ENCODE measurements at places on chromosomes 11 and 22.

- H3K36me3 ChIP-seq: peaks cover 65% of the 10 kb centered on the region
- DNase-seq: no peak
- H3K27me3 ChIP-seq: no peaks in the 10 kb centered on the region
- H3K27ac ChIP-seq: peak overlapping the region; percentile 99
- peak overlapping the region; percentile 98 for H3K4me3 ChIP-seq
Measured at GRCh38 chr11:61793829-61794204, 1.1 kb downstream of the FEN1 start.

DNA sequence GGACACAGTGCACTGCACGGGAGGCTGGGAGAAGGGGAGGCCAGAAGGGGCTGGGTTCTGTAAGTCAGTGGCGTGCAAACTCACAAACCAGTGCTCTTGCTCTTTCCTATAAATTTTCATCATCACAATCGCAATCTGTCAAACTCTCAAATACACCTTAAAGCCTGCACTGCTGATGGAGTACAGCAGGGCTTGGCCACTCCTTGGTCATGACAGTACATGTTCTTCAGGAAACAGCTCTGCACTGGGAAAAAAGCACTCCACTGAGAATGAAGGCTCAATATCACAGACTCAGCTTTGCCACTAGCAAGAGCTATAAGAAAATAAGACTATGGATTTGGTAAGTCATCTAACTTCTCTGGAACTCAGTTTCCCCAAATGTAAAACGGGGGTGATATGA is 111.0 kb downstream of the RBFOX2 start:
- DNase-seq: no peak
- no peaks in the 10 kb centered on the region for H3K36me3 ChIP-seq
- peaks cover 23% of the 10 kb centered on the region for H3K4me1 ChIP-seq
- H3K27me3 ChIP-seq: no peaks in the 10 kb centered on the region

GRCh38 chr11:121485216-121485615 is 32.4 kb upstream of the SORL1-AS1 start:
- H3K27ac ChIP-seq: no peak overlapping the region
- no peaks in the 10 kb centered on the region for H3K27me3 ChIP-seq
- peaks cover 50% of the 10 kb centered on the region for H3K36me3 ChIP-seq

GRCh38 chr11:85620256-85620655 is 6.9 kb downstream of the DLG2 start:
- no peak for DNase-seq
- no peak overlapping the region for H3K27ac ChIP-seq
- H3K4me3 ChIP-seq: no peak overlapping the region
- peaks cover 18% of the 10 kb centered on the region for H3K4me1 ChIP-seq
- H3K27me3 ChIP-seq: peaks cover 2% of the 10 kb centered on the region

- DNase-seq: no peak
- no peak overlapping the region for H3K4me3 ChIP-seq
- H3K27ac ChIP-seq: no peak overlapping the region
- H3K36me3 ChIP-seq: no peaks in the 10 kb centered on the region
Measured at GRCh38 chr11:4184163-4184916, 89.7 kb downstream of the RRM1 start.

DNA sequence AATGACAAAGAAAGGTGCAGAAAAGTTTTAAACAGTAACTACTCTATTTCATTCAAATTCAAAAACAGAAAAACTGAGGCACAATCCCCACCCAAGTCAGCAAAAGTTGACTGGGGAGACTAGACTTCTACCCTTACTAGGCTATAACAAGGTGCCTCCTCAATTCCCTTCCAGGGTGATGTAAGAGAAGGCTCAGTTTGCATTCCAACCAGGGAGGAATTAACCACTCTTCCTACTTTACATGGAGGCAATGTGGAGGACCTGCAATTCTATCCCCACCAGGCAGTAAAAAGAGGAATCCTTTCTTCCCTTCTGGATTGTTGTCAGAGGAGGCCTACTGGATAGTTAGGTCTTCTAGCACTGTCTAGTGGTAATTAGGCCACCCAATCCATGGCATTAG is 26.1 kb downstream of the TYR start:
- H3K27me3 ChIP-seq: no peaks in the 10 kb centered on the region
- no peaks in the 10 kb centered on the region for H3K36me3 ChIP-seq
- no peaks in the 10 kb centered on the region for H3K4me1 ChIP-seq
- no peak overlapping the region for H3K27ac ChIP-seq
- no peak overlapping the region for H3K4me3 ChIP-seq

- H3K4me1 ChIP-seq: peaks cover 9% of the 10 kb centered on the region
- no peak for DNase-seq
- no peak overlapping the region for H3K4me3 ChIP-seq
- H3K36me3 ChIP-seq: no peaks in the 10 kb centered on the region
Measured at GRCh38 chr22:50008151-50009040, 4.2 kb downstream of the IL17REL start.

- no peak overlapping the region for H3K4me3 ChIP-seq
- no peaks in the 10 kb centered on the region for H3K27me3 ChIP-seq
- H3K4me1 ChIP-seq: no peaks in the 10 kb centered on the region
- DNase-seq: no peak
- H3K27ac ChIP-seq: no peak overlapping the region
- no peaks in the 10 kb centered on the region for H3K36me3 ChIP-seq
Measured at GRCh38 chr22:20194681-20195593, 44.1 kb upstream of the CCDC188 start.

GRCh38 chr11:127627629-127628457 is 627.3 kb upstream of the KIRREL3 start:
- DNase-seq: no peak
- H3K4me3 ChIP-seq: no peak overlapping the region
- H3K4me1 ChIP-seq: no peaks in the 10 kb centered on the region
- H3K27ac ChIP-seq: no peak overlapping the region
- no peaks in the 10 kb centered on the region for H3K36me3 ChIP-seq

- no peak overlapping the region for H3K27ac ChIP-seq
- H3K4me3 ChIP-seq: no peak overlapping the region
- peaks cover 46% of the 10 kb centered on the region for H3K27me3 ChIP-seq
- no peak for DNase-seq
- peaks cover 43% of the 10 kb centered on the region for H3K4me1 ChIP-seq
Measured at GRCh38 chr11:57643802-57644201, 5.9 kb downstream of the YPEL4 start.

- no peaks in the 10 kb centered on the region for H3K27me3 ChIP-seq
- H3K27ac ChIP-seq: no peak overlapping the region
- H3K36me3 ChIP-seq: peaks cover 8% of the 10 kb centered on the region
- H3K4me3 ChIP-seq: no peak overlapping the region
- no peaks in the 10 kb centered on the region for H3K4me1 ChIP-seq
- DNase-seq: no peak
Measured at GRCh38 chr22:47375621-47376321, 613.3 kb downstream of the TBC1D22A start.

DNA sequence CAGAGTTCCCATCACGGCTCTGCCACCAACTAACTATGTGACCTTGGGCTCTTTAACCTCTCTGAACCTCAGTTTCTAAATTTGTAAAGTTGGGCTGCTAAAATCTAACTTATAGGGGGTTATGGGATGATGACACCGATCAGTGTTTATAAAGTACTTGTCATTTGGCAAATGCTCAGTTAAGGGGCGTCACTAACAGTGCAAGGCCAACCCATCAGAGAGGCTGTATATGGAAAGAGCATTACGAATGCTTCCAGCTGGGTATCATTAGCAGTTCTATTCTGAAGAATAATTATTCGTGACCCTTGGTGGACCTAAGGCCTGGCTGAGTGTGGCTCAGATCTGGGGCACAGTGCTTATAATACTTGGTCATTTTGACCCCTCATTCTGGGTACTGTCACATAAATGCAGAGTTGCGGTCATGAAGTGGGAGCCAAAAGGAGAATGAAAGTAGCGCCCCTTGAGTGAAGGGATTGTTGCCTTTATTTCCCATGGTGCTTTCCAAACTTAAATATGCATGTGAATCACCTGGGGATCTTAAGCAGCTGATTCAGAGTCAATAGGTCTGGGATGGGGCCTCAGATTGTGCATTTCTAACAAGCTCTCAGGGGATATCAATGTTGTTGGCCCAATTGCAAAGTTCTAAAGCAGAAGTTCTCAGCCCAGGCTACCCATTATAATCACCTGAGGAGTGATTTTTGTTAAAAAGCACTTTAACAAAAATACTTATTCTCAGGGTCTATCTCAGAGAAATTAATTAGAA is 115.8 kb downstream of the CSNK2A3 start:
- no peak overlapping the region for H3K4me3 ChIP-seq
- no peaks in the 10 kb centered on the region for H3K27me3 ChIP-seq
- no peaks in the 10 kb centered on the region for H3K4me1 ChIP-seq
- H3K36me3 ChIP-seq: no peaks in the 10 kb centered on the region
- DNase-seq: no peak
- no peak overlapping the region for H3K27ac ChIP-seq

- DNase-seq: no peak
- no peaks in the 10 kb centered on the region for H3K27me3 ChIP-seq
Measured at GRCh38 chr22:23639661-23640060, 7.5 kb upstream of the DRICH1 start.

- DNase-seq: no peak
- H3K27me3 ChIP-seq: no peaks in the 10 kb centered on the region
- no peak overlapping the region for H3K4me3 ChIP-seq
- no peaks in the 10 kb centered on the region for H3K36me3 ChIP-seq
- H3K4me1 ChIP-seq: peaks cover under 1% of the 10 kb centered on the region
- no peak overlapping the region for H3K27ac ChIP-seq
Measured at GRCh38 chr11:86538223-86538548, 134.2 kb downstream of the ME3 start.

- no peak for DNase-seq
- H3K36me3 ChIP-seq: no peaks in the 10 kb centered on the region
- peaks cover 38% of the 10 kb centered on the region for H3K27me3 ChIP-seq
- no peak overlapping the region for H3K4me3 ChIP-seq
- H3K27ac ChIP-seq: no peak overlapping the region
- H3K4me1 ChIP-seq: peaks cover 5% of the 10 kb centered on the region
Measured at GRCh38 chr11:59216641-59217564, 4.2 kb upstream of the MPEG1 start.

DNA sequence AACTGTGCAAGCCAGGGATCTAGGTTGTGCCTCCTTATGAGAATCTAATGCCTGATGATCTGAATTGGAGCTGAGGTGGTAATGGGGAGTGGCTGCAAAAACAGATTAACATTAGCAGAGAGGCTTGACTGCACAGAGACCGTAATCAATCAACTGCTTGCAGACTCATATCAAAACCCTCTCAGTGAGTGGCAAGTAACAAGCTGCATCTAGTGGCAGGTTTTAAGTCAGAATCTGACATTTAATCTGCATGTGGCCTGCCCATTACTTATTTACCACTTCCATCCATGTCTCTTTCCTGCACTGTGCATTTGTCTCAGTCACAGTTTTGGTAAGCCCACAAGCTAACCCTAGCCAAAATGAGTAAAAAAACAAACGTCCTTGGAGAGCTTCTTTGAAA is 11.2 kb downstream of the C11orf58 start:
- no peaks in the 10 kb centered on the region for H3K27me3 ChIP-seq
- peaks cover 93% of the 10 kb centered on the region for H3K36me3 ChIP-seq
- peaks cover 30% of the 10 kb centered on the region for H3K4me1 ChIP-seq
- H3K4me3 ChIP-seq: no peak overlapping the region
- DNase-seq: no peak

- no peaks in the 10 kb centered on the region for H3K27me3 ChIP-seq
- no peaks in the 10 kb centered on the region for H3K36me3 ChIP-seq
- no peaks in the 10 kb centered on the region for H3K4me1 ChIP-seq
- no peak for DNase-seq
- no peak overlapping the region for H3K27ac ChIP-seq
- H3K4me3 ChIP-seq: no peak overlapping the region
Measured at GRCh38 chr11:40732132-40732531, 727.3 kb downstream of the LRRC4C start.

DNA sequence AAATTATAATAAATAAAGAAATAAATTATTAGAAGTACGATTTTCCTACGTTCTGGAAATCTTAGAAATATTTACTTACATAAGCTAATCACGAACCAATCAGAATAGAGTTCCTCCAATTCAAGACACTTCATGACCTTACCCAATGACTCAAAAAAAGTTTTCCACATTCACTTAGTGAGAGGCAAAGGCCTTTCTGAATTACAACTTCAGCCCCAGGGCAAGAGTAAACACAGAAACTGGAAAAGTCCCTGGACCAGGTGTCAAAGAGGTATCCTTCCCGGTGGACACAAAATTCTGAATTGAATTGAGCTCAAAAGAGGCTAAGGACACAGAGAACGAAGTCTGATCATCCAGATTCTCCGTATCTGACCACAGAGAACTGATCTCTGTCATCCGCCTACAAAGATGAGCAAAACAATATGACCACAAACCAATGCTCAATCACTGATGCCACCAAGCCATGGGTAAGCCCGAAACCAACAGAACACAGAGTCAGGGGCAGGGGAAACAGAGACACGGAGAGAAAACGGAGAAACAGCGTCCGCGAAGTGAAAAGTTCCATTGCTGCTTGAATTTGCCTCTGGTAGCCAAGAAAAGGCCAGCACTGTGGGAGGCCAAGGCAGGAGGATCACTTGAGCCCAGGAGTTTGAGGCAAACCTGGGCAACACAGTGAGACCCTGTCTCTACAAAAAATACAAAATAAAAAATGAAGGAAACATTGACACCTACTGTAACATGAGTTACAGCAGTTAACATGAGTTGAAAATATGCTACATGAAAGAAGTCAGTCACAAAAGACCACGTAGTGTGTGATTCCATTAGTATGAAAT is 6.8 kb downstream of the BID start:
- peak overlapping the region; percentile 2 for H3K4me3 ChIP-seq
- peak overlapping the region; percentile 43 for H3K27ac ChIP-seq
- peaks cover under 1% of the 10 kb centered on the region for H3K36me3 ChIP-seq
- peaks cover 51% of the 10 kb centered on the region for H3K27me3 ChIP-seq
- peaks cover 19% of the 10 kb centered on the region for H3K4me1 ChIP-seq

DNA sequence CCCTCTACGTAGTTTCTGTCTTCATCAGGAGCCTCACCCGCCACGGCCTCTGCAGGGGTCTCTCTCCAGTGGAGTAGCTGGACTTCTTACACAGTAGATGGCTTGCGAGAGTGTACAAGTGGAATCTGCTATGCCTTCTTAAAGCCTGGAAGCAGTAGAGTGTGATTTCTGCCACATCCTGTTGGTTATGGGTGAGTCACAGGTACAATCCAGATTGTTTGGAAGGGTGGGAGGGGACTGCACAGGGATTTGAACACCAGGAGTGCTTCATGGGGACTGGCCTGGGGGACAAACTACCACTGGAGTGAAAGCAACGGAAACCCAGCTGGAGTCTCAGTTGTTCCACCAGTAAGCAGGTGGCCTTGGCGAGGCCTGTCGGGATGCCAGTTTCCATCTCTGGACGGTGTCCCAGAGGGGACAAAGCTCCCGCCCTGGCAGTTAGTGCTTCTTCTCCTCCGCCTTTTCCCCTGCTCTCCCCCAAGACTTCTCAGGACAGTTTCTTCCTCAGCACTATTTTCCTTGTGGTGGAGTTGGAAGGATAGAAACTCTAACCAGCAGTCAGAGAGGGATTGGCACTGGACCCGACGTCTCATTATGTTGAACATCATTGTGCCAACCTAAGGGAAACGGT is 85.0 kb upstream of the RCN1 start:
- no peak overlapping the region for H3K4me3 ChIP-seq
- no peaks in the 10 kb centered on the region for H3K4me1 ChIP-seq
- H3K27me3 ChIP-seq: peaks cover 8% of the 10 kb centered on the region
- H3K27ac ChIP-seq: no peak overlapping the region
- no peaks in the 10 kb centered on the region for H3K36me3 ChIP-seq

DNA sequence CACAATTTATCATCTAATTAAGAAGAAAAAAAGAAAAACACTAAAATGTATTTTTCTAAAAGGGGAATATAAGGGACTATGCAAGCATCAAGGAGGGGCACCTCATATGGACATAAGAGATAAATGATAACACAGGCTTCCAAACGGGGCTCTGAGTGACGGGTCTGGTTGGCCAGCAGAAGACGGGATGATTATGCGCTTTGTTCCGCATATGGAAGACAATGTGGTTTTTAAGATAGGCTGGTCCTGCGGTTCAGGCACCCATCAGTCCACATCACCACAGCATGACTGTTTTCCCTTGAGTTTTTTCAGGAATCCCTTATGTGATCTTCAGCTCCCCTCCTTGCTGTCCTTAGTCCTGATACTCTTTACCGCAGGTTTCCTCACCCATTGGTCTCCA is 404.6 kb downstream of the OPCML start:
- H3K36me3 ChIP-seq: no peaks in the 10 kb centered on the region
- no peaks in the 10 kb centered on the region for H3K4me1 ChIP-seq
- no peak overlapping the region for H3K4me3 ChIP-seq
- peaks cover 3% of the 10 kb centered on the region for H3K27me3 ChIP-seq
